Left kidney (tissue), 8 donors: ENCODE measurements at places on chromosomes 1 and 21. TPM values are rescaled to one million over a fixed set of nuclear protein-coding genes. Genes with fewer than 3 reads are reported as not detected.
A peak's percentile ranks its signal among the peaks of the same experiment; 100 is the strongest.

GRCh38 chr1:214439352-214440119, 111.9 kb downstream of the PTPN14 start:
- peak; percentile 58 for DNase-seq

GRCh38 chr1:240621249-240621648, 9.3 kb upstream of the GREM2 start:
- DNase-seq = no peak

DNA sequence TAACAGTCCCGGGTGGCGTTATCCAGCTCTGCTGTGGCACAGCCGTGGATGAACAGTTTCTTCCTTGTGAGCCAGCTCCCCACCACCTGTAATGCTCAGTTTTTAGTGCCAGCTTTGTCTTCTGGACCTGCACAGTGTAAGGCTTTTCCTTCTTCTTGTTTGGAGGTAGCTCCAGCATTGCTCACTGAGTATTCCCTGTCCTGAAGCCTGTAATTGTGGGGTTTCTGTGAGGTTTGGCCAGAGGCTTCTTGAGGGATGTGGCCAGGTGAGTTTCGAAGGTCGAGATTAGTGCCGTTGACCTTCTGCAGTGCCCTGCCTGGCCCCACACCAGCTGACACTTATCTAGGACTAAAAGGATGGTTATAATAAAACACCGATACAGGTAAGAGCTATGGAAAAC, 75.0 kb downstream of the PBX1 start:
- no peak for DNase-seq

GRCh38 chr1:39522661-39523567, 31.5 kb downstream of the BMP8A start:
- DNase-seq = no peak

DNA sequence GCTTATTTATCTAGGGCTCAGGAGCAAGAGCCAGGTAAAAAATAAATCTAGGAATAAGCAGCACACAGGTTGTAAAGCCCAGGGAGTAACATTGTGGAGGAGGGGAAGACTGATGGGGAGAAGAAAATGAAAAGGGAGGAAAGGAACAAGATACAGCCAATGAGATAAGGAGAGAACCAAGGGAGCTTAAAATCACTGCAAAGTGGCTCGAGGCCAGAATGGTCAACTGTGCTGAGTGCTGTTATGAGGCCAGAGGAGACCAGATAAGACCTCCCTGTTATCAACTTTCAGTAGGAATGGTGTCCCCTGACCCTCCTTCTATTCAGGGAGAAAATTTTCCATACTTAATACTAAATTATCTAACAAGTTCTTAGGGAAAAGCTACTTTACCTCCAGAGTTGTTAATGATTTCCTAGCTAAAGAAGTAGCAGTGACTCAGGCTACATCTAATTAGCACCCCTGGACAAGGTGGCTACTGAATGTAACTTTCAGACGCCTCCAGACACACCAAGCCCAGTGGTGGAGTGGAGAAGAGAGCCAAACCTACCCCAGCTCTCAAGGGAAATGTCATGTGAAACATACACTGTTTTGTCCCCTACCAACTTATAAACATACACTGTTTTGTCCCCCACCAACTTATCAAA, 25.5 kb downstream of the ENAH start:
- DNase-seq = no peak

- no peak for DNase-seq
Observed at GRCh38 chr1:198624648-198624980, 14.2 kb upstream of the PTPRC start.

DNA sequence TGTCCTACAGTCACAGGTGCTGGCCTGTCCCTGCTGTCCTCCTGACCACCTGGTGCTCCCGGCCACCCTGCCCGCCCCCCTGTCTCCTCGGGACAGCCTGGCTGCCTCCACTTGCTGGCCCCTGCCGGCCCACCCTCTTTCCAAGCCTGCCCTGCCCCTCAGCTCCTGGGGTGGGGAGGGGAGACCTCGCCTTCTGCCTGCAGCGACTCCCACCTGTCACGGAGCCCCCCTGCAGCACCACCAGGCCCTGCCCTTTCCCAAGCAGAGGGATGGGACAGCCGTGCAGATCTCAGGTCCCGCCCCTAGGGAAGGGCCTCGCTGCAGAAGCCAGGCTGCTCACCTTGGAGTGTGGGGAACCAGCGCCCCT, 7.5 kb downstream of the LRRC3 start:
- DNase-seq = no peak

DNA sequence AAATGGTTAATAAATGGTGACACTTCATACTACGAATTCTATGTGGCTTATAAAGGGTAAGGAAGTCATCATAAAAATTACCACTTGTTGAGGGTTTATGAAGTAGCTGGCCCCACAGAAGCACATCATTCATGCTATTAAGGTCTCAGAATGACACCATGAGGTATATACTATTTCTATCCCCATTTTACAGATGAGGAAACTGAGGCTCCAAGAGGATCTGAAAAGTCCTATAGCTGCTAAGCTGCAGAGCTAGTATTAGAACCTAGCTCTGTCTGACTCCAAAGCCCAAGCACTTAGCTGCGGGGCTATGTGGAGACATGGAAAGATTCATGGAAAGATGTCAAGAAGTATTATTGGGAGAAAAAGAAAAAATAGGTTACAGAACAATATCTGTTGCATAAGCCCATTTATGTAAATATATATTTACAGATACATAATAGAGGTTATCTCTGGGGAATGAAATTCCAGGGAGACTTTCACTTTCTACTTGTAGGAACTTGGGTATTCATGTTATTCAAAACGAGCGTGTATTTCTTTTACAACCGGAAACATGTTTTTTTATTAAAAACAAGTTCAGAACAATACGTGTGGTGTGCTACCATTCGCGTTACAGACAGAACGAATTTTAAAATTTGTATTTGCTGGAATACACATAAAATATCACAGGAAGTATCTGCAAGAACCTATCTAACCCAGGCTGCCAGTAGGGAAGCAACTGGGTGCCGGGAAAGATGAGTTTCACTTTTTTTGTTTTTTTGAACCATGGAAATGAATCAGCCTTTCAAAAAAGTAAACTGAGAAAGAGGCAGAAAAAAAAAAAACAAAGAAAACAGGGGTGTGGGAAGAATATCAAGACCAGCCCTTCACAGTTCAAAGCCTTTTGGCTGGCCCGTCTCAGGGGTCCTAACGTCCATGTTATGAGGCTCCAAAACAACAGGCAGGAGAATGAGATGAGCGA, 13.4 kb downstream of the SPOCD1 start:
- no peak for DNase-seq

DNA sequence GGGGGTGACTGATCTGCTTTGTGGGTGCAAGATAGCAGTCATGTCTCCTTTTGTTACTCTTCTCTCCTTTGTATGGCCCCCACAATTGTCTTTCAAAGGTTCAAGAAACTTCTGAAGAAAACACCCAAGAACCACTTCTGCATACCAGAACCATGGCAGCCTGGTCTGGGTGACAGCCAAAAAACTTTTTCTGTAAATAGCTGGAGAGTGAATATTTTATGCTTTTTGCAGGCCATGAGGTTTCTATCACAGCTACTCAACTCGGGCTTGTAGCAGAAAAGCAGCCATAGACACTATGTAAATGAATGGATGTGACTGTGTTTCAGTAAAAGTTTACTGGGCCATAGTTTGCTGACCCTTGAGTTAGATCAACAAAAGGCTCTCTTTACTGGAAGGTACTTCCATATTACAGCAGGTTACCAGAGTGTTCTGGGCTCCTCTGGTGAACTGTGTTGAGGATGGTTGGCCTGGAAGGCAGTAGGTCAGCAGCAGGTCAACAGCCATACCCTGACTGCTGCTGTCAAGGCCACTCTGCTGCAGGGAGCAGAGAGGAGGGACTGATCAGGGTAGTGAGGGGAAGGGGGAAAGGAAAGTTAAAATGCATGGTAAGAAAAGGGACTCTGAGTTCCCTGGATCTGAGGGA, 116.4 kb downstream of the GDAP2 start:
- DNase-seq = no peak

DNA sequence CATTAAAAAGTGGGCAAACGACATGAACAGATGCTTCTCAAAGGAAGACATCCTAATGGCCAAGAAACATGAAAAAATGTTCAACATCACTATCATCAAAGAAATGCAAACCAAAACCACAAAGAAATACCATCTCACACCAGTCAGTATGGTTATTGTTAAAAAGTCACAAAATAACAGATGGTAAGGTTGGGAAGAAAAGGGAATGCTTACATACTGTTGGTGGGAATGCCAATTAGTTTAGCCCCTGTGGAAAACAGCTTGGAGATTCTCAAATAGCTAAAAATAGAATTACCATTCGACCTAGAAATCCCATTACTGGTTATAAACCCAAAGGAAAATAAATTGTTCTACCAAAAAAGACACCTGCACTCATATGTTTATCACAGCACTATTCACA, 369.4 kb downstream of the KCNH1 start:
- DNase-seq = no peak

DNA sequence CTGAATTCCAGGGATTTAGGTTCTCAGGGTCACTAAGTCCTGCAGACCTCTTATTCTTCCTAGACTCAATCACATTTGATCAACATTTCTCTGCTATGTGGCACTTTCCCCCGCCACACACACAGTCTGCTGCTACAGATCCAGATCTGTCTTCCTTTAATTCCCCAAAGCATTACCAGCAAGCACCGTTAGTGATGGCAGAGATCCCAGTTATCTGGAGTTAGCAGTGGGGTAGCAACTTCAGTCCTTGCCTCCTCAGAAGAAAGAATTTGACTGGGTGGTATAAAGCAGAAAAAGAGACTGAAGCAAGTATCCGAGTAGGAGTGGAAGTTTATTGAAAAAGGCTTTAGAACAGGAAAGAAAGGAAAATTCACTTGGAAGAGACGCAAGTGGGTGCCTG, 100.4 kb upstream of the ETV3 start:
- no peak for DNase-seq

GRCh38 chr1:202172015-202172355, 11.6 kb upstream of the PTPN7 start:
- no peak for DNase-seq

DNA sequence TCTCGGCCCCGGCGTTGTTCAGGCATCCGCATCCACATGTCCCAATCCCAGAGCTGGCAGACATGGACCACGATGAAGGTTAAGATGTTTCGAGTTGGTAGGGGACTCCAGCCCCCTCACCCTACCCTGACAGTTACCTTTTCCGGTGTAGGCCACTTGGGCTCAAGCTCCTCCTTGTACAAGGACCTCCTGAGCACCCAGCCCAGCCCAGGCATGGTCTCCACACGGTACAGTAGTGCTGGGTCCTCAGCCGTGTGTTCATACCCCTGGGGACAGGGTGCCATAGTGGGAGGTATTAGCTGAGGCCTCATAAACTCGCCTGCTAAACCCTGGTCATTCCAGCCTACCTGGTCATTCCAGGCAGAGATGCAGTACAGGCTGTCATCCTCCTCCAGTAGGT, 6.1 kb downstream of the POMGNT1 start:
- no peak for DNase-seq

DNA sequence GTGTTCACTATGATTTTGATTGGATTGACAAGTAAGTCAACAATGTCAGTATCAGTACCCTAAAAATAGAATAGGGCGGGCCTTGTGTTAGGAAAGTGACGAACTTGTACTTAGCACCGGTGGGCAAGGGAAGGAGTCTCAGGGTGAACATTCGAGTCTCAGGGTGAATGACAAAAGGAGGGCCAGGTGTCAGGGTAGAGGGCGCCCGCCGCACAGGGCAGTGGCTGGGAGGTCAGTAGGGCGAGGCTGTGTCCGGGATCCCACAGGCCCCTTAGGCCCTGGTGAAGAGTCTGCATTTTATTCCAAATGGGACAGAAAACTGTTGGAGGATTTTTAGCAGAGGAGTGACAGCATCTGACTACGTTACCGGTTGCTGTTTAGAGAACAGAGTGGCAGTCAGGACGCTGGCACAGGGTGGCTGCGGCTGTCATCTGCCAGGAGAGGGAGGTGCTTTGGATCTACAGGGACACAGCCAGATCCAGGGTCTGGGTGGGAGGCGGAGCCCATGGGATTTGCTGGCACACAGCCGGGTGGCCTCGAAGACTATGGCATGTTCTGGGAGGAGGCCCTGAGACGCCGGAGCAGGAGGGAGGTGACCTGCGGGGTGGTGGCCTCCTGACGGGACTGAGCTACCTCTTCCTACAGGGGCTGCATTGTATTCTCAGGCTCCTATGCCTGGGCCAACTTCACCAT, 11.0 kb downstream of the AGTRAP start:
- DNase-seq = no peak

DNA sequence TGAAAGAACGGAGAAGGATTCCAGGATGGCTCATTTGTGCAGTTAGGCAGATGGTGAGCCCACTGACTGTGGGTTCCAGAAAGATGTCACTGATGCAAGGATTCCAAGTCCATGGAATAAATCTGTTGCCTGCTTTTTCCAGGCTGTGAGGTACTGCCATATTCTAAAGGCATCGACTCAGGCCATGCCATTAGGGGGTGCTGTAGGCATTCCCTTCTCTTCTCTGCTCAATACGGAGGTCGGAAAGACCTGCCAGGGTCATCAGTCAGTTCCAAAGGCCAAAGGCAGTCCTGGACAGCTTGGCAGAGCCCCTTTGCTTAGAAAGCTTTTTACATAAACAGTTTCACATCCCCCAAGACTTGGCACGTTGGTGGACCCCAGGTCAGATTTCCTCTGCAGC, 31.7 kb upstream of the TMEM125 start:
- DNase-seq = peak; percentile 68

DNA sequence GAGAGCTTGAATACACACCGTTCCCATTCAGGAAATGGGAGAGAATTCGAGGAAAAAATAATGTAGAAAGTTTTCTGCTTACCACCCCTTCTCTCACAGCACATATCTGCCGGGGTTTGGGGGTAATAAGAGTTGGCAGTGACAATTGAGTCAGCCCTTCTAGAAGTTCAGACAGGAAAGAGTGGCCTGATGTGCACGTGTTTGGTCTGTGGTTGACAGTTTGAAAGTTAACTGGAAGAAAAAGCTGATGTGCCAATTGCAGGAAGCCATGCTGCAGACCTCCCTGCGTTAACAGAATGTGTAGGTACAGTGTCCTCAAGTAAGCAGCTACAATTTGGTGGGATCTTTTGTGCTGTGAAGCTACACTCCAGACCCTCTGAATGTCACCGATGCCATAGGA, 50.9 kb downstream of the DHX9 start:
- no peak for DNase-seq

- no peak for DNase-seq
Observed at GRCh38 chr1:219560856-219561255, 52.0 kb downstream of the ZC3H11B start.

DNA sequence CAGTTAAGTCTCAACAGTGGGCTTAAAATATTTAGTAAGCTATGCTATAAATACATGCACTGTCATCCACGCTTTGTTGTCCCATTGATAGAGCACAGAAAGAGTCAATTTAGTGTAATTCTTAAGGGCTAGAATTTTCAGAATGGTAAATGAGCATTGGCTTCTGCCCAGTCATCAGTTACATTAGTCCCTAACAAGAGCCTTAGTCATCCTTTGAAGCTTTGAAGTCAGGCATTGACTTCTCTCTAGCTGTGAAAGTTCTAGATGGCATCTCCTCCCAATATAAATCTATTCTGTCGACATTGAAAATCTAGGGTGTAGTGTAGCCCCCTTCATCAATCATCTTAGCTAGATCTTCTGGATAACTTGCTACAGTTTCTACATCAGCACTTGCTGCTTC, 12.0 kb upstream of the LPGAT1 start:
- no peak for DNase-seq

The ADGRL4 gene
- polyA plus RNA-seq = 22.0 TPM

The SYT14 gene
- 0.57 TPM for polyA plus RNA-seq

The FABP3 gene
- 79.3 TPM for polyA plus RNA-seq

The RNU1-3 gene
- polyA plus RNA-seq = 1.9 TPM

The TMEM61 gene
- 0.83 TPM for polyA plus RNA-seq
